ENCODE measurements at places on chromosomes 16 and 17.

- DNase-seq: no peak
These were observed 2.3 kb upstream of the MAZ start for GRCh38 chr16:29804020-29804419.

DNA sequence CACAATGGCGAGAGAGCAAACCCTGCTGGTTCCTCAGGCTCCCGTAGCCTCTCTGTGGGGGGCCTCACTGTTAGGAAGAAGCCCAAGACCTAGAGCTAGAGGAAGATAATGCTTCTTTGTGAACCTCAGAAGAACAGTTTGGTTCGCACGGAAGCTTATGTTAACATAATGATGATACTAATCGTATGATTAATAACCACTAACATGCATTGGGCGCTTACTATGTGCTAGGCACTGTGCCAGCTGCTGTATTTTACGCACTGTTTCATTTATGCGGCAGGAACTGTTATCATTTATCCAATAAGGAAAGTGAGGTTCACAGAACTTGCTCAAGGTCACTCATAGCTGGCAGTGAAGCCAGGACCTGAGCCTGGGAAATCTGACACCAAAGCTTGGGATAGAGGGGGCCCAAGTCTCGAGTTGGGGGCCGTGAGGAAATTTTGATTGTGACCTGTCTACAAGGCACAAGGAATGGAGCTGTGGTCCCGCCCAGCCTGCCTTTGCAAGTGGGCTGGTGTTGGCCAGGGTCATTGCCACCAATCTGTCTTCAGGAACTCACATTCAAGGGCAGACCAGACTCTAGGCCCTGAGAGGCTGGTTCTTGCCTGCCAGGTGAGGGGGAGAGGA, 6.8 kb downstream of the PRCD start:
- DNase-seq: peak; percentile 79

GRCh38 chr16:4245077-4245791, 3.4 kb upstream of the SRL start:
- no peak for DNase-seq

GRCh38 chr16:57525761-57526160, 10.6 kb downstream of the CCDC102A start:
- no peak for DNase-seq

DNA sequence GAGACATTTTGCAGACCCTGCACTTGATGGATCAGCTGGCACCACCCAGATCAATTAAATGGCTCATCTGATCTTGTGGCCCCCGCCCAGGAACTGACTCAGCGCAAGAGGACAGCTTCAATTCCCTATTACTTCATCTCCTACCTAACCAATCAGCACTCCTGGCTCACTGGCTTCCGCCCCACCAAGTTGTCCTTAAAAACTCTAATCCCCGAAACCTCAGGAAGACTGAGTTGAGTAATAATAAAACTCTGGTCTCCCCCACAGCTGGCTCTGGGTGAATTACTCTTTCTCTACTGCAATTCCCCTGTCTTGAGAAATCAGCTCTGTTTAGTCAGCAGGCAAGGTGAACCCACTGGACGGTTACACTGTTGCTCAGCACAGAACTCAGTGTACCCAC, 23.6 kb downstream of the SPPL2C start:
- DNase-seq: no peak

- DNase-seq: peak; percentile 89
These were observed 6.6 kb upstream of the ARMC5 start for GRCh38 chr16:31452631-31453106.

DNA sequence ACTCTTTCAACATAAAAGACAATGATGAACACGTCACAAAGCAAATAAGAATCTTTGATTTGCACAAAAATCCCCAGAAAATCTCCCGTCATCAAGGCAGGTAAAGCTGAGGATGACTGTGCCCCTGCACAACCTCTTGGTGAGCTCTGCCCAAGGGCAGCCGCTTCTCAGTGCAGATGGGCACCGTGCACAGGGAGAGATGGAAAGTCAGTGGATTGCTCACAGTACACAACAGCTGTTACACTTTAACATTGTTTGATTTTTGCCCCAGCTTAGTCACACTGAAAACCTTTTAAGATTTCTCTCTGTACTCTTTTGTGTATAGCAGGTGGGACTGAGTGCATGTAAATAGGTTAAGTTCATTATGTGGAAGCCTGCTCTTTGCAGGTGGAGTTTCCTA, 104.2 kb downstream of the CDK5R1 start:
- no peak for DNase-seq

DNA sequence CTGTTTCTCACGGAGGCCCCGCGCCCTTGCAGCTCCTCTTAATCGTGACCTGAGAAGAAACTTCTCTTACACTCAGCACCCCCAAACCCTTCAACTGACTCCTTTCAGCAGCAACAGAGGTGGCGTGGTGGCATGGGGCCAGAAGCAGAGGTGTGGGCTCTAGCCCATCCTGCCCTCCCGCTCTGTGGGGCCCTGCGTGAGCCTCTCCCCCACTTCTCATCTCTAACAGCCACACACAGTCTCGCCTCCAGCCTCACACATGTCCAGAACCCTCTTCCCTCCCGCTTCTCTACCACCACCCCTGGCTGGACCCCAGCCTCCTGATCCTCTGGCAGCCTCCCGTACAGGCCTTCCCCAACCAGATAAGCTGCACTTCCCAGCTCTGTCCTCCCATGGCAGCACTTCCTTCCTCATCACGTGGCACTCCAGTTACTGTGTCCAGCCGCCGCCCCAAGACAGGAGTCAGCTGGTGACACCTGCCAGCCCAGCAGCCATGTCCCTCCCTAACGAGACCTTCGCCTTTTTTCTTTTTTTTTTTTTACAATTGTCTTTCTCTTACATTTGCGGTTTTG, 30.5 kb downstream of the NSMCE1 start:
- DNase-seq: no peak

- DNase-seq: no peak
These were observed 139.6 kb downstream of the XYLT1 start for GRCh38 chr16:17331071-17331607.

GRCh38 chr17:29021226-29021625, 15.4 kb upstream of the SEZ6 start:
- DNase-seq: no peak

GRCh38 chr17:76969598-76970172, 101.5 kb downstream of the MGAT5B start:
- peak; percentile 29 for DNase-seq

DNA sequence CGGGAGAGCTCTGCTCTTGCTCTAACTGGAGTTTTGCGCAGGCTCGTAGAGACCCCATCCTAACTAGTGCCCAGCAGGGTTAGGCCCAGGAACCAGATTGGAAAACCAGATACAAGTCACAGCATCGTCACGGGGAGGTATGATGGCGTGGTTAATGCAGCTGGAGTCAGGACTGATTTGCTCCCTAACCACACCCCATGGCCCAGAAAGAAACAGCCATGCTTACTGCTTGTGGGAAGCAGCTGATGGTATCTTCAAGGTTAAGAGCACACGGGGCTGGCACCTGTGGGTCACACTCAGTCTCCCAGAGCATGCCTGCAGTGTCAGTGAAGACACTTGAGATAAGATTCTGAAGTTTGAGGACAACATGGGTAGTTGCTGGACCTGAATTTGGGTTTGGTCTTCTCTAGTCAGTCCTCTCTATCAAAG, 60.2 kb downstream of the WIPI1 start:
- no peak for DNase-seq

DNA sequence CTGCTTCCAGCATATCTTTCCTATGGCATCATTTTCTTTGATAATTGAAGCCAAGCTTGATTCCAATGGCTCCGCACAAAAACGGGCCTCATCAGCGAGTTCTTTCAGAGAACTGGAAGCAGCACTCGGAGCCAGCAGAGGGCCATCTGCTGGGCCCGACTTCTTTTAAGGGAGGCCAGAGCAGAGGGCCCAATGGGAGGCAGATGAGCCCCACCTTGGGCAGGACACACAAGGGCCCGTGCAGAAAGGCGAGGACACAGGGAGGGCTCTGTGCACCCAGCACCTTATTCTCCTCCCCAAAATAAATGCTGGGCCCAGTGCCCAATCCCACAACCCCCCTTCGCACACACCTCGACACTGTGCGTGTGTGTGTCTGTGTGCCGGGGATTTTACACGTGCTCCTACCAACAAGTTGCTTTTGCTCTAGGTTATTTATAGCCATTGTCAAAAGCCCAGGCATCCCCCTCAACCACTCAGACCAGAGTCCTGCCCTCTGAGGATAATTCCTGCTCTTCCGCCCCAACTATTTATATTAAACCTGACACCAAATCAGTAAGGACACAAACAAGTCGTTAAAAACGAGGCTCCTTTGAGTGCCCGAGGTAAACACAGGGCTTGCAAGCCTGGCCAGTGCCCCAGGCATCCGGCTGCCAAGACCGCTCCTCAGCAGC, 6.8 kb downstream of the AXIN2 start:
- DNase-seq: peak; percentile 46

DNA sequence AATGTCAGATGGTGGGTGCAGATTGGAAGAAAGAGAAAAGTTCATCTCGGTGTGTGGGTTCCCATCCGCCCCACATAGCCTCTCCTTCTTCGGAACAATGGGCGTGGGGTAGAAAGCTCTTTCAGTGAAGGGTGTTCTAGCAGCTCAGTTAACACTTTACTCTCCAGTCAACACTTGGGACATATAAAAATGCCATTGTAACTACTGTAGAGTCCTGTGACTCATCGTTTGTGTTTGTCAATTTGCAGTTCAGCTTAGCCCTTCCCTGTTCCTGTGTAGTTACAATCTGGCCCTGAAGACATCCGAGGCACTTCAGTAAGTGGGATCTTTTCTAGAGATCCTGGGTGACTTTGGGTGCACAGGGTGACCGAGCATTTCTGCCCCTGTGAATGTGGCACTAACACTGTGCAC, 11.5 kb upstream of the CLEC18C start:
- peak; percentile 61 for DNase-seq

GRCh38 chr16:51818342-51818944, 667.4 kb upstream of the SALL1 start:
- peak; percentile 39 for DNase-seq

GRCh38 chr16:86854058-86854621, 275.8 kb downstream of the FOXL1 start:
- DNase-seq: no peak

DNA sequence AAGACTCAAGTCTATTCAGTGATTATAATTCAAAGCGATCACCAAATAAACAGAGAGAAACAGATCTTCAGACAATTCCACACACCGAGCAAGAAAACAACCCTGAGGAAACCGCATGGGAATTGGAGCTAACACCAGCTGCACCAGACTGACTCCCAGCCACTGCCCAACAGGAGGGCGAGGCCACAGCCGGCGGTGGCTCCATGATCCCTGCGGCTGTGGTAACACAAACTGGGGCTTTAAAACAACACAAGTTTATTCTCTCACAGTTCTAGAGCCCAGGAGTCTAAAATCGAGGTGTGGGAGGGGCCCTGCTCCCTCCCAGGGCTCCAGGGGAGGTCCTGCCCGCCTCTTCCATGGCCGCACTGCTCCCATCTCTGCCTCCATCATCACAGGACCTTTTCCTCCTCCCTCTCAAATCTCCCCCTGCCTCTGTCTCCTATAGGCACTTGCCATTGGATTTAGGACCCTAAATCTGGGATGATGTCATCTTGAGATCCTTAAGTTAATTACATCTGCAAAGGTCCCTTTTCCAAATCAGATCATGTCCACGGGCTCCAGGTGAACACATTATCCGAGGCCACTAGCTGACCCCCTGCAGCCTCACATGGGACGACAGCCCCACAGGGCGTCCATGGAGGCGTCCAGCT, 9.7 kb upstream of the HEXD start:
- DNase-seq: no peak

GRCh38 chr16:86984991-86985647, 332.1 kb downstream of the C16orf95 start:
- DNase-seq: peak; percentile 53

GRCh38 chr16:80741724-80742123, 62.7 kb downstream of the CDYL2 start:
- DNase-seq: no peak

DNA sequence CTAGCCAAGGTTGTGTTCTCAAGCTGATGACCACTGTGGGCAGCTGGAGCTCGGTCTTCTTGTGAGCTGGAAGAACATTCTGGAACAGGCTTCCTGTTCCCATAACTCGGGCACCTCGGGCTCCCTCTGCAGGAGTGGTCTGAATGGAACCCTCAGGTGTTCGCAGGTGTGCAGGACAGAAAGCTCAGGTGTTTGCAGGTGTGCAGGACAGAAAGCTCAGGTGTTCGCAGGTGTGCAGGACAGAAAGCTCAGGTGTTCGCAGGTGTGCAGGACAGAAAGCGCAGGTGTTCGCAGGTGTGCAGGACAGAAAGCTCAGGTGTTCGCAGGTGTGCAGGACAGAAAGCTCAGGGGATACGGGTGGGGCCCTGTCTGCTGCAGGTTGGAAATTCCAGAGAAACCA, 109.0 kb upstream of the CACNG5 start:
- no peak for DNase-seq

DNA sequence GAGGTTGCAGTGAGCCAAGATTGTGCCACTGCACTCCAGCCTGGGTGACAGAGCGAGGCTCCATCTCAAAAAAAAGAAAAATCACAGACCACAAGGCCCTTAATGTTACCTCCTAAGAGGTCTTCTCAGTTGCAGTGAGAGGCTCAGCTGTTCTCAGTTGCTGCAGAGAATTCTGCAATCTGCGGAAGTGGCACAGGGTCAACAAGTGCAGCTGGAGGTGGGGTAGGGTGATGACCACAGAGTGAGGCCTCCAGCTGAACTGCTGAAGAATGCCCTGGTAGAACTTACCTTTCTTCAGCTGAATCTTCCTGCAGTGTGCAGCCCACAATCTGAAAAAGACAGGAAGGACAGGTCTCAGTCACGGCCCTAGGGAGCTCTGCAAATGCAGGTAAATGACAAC, 26.3 kb downstream of the CNTNAP1 start:
- no peak for DNase-seq

GRCh38 chr17:32769846-32770245, 107.1 kb downstream of the MYO1D start:
- DNase-seq: no peak

DNA sequence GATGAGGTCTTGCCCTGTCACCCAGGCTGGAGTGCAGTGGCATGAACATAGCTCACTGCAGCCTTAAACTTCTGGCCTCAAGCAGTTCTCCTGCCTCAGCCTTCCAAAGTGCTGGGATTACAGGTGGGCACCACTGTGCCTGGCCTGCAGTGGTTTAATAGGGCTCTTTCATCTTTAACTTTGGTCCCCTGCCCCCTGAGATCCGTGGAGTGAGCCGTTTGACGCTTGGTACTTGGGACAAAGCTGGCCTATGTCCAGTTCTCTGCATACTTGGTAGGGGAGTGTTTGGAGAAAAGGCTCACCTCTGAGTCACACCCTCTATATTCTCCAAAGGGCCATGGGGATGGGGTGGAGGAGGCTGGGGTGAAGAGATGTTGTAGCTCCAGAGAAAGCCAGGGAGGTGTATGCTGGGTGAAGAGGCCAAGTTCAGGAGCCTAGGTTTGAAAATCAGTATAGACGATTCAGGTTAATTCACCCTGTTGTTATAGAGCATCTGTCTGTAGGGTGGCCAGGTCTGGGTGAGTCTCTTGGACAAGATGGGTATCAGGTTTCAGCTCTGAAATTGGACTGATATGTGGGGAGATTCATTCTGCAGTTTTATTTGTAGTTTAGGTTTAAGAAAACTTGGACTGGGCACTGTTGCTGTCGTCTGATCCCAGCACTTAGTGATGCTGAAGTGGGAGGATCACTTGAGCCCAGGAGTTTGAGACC, 17.6 kb downstream of the ABCC1 start:
- peak; percentile 93 for DNase-seq

Data from astrocyte of the hippocampus (primary cell).